GM03348 (cell line): ENCODE measurements at places on chromosomes 7 and 10.

DNA sequence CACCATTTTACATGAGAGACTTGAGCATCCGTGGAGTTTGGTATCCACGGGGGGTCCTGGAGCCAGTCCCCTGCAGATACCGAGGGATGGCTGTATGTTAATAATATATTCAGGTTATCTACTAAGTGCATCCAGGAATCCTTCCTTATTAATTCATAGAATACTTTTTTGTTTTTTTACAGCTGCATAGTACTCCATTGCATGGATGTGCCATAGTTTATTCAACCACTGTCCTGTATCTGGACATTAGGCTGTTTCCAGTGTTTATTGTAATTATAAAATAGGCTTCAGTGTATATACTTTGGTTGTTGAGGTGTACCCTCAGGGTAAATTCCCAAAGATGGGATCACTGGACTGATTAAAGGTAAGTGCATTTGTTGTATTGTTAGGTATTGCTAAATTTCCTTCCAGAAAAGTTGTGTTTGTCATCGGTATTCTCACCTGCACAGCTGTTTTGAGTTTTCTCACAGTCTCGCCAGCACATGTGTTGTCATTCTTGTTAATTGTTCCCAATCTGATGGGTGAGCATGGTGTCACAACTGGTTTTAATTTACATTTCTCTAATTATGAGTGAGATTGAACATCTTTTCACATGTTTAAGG, 55.1 kb downstream of the INPP5F start:
- DNase-seq: no peak

- peak; percentile 96 for DNase-seq
These were observed 9.9 kb downstream of the TTYH3 start for GRCh38 chr7:2641406-2642393.

- DNase-seq: peak; percentile 57
These were observed 1.3 kb downstream of the PFKFB3 start for GRCh38 chr10:6204063-6204340.

GRCh38 chr7:120272701-120273475, at the start of gene KCND2:
Gene KCND2 (plus strand): TSS chr7:120273175.
- peak; percentile 50 for DNase-seq

GRCh38 chr10:117472872-117473271, 69.7 kb upstream of the EMX2 start:
- no peak for DNase-seq

DNA sequence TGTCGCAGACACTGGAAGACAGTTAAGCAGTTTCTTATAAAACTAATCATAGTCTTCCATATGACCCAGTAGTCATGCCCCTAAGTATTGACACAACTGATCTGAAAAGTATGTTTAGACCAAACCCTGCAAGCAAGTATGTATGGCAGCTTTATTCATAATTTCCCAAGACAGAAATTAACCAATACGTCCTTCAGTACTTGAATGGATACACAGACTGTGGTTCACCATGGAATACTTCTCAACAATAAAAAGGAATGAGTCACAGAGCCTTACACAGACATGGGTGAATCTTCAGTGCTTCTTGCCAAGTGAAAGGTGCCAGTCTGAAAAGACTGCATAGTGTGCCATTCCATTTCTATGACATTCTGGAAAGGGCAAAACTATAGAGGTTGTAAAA, 50.2 kb upstream of the AKR1E2 start:
- peak; percentile 69 for DNase-seq

GRCh38 chr7:39042670-39043069, 65.0 kb downstream of the POU6F2 start:
- DNase-seq: no peak

DNA sequence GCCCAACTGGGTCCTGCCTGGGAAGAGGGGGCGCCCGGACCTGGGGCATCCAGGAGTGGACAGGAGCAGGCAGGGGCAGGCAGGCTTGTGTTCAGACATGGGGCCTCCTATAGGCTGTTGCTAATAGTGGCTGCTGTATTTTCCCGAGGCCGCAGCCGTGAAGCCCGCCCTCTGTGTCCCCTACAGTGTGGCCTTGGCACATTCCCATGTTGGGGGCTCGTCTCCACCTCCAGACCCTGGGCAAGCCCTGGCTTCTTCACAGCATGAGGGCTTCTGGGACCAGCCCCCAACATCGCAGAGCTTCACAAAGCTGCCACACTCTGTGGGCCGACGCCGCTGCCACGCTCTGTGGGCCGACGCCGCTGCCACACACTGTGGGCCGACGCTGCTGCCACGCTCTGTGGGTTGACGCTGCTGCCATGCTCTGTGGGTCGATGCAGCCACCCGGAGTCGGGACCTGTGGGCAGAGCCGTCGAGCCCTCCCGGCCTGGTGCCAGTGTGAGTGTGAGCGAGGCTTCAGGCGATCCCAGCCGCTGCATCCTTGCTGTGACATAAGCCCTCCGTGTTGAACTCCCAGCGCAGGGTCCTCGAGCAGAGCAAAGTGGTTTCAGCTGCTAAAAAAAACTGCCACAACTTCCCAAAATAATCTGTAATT, 109.0 kb downstream of the INPP5A start:
- DNase-seq: no peak
